ENCODE measurements at places on chromosomes 4 and X.
A peak's percentile ranks its signal among the peaks of the same experiment; 100 is the strongest.

- no peak for DNase-seq
Measured at GRCh38 chr4:84417997-84418709, 80.9 kb downstream of the NKX6-1 start.

DNA sequence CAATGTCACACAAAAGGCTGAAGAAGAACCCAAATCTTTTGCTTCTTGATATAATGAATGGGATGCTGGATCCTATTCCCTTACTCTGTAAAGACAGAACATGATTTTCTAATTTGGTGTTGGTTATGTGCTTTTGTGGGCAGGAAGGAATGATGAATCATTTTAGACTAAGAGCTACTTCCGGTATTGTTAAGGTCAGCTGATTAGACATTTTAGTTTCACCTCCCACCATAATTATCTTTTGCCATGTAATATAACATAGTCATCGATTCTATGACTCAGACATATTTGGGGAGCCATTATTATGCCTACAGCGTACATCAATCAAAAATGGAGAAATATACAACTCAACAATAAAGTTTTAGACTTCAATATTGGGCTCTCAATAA lies 265.3 kb downstream of the ZNF674 start:
- DNase-seq, result no peak

DNA sequence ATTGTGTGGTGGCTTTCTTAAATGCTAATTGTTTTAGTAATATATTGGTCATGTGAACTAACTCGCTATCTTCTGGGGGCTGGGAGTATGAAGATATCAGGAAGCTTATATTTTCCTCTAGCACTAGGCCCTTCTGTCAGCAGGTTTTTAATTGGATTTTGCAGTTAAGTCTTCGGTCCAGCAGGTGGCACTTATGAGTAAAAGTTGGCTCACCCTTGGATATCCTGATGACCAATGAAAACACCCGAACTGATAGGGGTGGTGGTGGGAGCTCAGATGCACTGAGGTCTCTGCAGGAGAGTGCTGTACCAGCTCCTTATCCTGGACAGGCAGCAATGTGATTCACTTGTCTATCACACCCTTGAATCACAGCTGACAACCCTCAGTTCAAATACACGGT lies 1365.8 kb upstream of the DIAPH2 start:
- DNase-seq, result peak; percentile 7

DNA sequence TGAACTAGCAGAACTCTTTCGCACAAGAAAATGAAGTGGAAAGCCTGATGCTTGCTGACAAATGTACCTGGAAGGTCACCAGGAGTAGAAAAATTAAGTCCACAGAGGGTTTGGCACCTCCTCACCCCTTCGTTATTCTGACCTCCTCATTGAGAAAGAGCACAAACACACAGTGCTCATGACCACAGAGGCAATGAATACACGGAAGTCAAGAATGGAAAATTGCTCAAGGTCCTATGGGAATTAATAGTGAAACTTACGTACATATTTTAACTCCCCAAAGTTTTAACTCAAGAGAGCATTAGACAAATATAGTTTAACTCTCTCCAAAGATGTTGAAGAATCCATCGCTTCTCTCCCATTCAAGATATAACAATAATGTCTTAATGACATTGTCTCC lies 83.6 kb upstream of the CAMK2D start:
- DNase-seq, result no peak

DNA sequence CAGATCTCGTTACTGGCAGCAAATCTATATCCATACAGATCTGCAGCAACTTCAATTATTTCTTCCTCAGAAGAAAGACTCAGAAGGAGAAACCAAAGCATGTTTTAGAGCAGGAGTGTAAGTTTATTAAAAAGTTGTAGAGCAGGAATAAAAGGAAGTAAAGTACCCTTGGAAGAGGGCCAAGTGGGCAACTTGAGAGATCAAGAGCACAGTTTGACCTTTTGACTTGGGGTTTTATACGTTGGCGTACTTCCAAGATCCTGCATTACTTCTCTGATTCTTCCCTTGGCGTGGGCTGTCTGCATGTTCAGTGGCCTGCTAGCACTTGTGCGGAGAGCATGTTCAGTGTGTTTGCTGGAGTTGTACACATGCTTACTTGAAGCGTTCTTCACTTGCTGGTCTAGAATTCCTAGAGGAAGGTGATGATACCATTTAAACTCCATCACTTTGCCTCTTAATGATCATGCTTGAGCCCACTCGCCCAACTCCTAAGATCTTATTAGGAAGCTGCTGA lies 1114.7 kb upstream of the PABPC4L start:
- DNase-seq, result no peak

DNA sequence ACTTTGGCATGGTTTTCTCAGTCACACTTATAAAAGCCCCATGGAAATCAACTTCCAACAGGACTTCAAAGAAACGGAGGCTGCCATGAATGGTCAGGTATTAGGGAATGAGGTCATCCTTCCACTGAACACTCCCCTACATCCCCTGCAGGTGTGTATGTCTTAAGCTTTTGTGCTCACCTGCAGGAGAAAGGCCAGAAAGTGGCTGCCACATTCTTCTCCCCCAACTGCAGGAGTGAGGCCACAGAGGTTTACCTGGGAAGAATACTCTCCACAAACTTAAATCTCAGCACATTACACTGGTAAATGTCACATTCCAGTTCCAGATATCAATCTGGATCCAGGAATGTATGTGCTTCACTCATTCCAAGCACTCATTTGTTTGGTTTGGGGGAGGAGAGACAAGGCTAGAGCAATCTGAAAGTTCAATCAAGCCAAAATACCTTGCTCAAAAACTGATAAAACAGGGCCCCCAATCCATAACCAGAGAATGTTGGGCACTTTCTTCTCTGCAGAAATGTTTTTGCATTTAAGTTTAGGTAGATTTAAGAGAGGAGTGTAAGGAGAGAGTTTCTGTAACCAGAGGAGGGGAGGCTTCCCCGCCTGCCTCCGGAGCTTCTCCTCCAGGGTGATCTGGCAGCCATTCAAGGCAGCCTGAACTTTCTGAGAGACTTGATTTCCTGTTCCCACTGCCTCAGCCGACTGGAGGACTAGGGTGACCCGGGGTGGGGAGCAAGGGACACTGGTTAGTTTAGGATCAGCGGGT lies 15.4 kb downstream of the FAM9C start:
- DNase-seq, result no peak

- no peak for DNase-seq
Measured at GRCh38 chrX:104428231-104428630, 137.8 kb upstream of the IL1RAPL2 start.

DNA sequence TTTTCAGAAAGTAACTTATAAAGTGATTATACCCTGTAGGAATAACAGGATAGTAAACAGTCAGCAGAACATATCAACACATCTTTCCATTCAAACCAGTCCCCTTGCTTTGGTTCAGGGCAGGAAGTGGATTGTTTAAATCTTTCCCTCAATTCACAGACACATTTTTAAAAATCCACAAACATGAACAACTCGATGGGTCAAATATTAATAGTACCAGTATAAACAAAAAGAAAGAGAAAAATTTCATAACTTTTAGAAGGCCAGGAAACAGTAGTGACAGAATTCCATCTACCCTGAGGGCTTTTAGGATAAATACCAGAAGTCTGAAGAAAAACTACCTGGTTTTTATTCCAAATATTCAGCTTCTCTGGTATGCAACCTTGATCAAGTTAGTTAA lies 1072.8 kb upstream of the PABPC4L start:
- no peak for DNase-seq

DNA sequence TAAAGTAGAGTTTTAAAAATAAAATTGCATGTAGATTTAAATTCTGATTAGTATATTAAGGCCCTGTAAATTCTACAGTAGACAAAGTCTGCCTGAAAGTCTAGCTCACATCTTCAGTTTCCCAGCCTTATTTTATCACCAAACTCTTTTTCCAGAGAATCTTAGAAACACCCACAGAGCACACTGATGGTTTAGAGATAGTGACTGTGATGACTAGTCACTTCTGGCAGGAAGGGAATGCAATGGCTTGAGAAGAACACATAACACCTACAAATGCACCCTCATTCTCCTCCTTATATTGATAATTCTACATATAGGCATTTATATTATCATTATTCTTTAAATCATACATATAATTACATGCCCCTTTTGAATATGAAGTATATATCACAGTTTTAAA lies 232.9 kb downstream of the ARAP2 start:
- DNase-seq, result no peak

GRCh38 chrX:25721564-25721963 lies 416.6 kb upstream of the MAGEB18 start:
- DNase-seq, result peak; percentile 19

GRCh38 chr4:80077639-80078038 lies 4.6 kb upstream of the ANTXR2 start:
- DNase-seq, result no peak

DNA sequence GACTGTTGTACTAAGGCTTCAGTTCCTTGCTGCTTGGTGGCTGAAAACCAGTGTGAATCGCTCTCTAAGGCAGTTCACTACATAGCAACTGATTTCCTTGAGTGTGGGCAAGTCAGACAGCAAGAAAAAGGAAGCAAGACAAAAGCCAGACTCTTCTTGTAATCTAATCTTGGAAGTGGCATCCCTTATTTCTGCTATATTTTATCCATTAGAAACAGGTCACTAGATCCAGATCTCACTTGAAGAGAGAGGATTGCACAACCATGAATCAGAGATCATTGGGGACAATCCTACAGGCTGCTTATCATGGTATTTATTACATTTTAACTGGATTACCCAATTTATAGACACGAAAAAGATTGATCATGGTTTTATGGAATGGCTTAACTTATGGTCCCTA lies 684.5 kb downstream of the GRID2 start:
- DNase-seq, result no peak
